Mucosa of descending colon (tissue), 3 donors: ENCODE measurements at places on chromosomes 7 and 10. TPM values are rescaled to one million over a fixed set of nuclear protein-coding genes. Genes with fewer than 3 reads are reported as not detected.

Gene OR6B1
- not detected for total RNA-seq

Gene SSC4D
- total RNA-seq: not detected

DNA sequence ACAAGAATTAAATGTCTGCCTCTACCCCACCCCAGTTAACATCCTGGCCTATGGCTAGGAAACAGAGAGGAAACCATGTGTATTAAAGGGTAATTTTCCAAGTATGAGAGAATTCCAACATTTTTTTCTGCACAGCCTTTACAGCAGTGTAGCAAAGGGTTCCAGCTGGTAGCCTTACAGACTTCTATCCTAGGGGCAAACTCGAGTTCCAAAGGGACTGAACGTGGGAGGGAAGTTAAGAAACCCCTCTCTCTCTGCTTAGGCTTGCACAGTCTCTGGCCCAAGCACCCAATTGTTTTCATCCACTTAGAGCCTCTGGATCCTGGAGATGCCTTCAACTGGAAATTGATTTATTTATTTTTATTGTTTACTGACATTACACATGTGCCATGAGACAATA, 60.3 kb downstream of the SLC16A12 start:
- no peak for DNase-seq

GRCh38 chr7:106824458-106824857, 40.6 kb upstream of the PIK3CG start:
- DNase-seq: no peak

DNA sequence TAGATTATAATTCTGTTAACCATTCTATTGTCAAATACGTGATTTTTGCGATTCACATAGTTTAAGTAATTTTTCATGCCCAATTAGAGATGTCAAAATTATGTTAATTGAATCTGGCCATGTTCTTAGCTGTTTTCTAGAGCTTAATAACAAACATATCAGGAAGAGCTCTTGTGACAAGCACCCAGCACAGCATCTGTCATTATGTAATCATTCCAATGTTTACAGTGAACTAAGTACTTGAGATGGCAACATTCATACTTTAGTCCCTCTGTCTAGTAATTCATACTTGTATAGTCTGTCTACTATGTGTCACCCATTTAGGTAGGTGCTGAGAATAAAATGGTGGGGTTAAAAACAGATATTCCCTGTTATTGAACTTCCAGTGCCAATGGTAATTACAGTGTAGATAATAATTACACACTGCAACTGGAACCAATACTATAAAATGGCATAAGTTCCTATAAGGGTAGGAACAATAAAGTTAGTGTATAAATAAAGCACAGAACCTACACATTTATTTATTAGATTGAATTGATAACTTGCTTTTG, 55.2 kb downstream of the ZEB1 start:
- DNase-seq: no peak

Gene GPR146
- total RNA-seq: 13.0 TPM

DNA sequence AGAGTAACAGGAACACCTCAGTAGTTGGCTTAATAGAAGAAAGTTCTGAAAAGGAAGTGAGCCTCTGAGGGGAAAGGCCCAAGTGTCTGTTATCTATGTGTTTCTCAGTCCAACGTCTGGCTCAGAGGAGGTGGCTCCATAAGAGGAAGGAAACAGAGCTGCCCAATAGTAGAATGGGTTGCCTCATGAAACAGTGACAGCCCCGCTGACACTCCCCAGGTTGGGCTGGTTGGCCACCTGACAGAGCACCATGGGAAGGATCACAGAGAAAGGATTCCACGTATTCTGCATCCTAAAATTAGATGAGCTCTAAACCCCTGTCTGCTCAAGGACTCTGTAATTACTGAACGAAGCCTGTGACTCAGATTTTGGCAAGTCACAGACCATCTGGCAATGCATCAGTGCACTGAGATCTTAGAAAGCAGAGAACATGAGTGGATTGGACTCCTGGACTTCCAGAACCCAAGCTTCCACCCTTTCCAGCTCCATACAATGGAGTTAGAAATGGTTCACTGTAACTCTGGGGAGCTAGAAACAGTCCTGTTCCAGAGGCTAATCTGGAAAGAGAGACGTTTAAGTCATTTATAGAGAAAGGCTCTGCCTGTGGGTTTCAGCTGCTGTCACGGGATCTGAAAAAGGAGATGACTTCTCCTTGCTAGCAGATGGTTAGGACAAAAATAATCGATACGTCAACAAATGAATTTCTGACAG, 2.9 kb downstream of the PKD2L1 start:
- no peak for DNase-seq

GRCh38 chr10:71216751-71217265, 4.4 kb downstream of the UNC5B start:
- no peak for DNase-seq

Gene CLRN3
- 121 TPM for total RNA-seq

- DNase-seq: no peak
These were observed 78.2 kb upstream of the ZNF92 start for GRCh38 chr7:65295409-65295808.

Gene ANKRD61
- not detected for total RNA-seq
